ENCODE measurements at places on chromosomes 1 and 21.

DNA sequence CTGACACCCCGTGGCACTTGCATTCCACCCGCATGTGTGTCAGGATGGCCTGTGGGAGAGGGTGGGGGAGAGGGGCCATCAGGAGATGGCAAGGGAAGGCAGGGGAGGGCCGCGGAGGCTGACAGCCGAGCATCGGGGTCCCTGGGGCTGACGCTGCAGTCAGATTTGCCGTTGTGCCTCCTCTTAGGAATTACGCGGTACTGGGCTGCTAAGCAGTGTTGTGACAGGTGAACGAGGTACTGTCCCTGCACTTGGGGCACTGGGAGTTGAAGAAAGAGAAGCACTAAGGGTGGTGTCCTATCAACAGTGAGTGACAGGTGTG, 22.5 kb downstream of the WNT4 start:
- DNase-seq: no peak

DNA sequence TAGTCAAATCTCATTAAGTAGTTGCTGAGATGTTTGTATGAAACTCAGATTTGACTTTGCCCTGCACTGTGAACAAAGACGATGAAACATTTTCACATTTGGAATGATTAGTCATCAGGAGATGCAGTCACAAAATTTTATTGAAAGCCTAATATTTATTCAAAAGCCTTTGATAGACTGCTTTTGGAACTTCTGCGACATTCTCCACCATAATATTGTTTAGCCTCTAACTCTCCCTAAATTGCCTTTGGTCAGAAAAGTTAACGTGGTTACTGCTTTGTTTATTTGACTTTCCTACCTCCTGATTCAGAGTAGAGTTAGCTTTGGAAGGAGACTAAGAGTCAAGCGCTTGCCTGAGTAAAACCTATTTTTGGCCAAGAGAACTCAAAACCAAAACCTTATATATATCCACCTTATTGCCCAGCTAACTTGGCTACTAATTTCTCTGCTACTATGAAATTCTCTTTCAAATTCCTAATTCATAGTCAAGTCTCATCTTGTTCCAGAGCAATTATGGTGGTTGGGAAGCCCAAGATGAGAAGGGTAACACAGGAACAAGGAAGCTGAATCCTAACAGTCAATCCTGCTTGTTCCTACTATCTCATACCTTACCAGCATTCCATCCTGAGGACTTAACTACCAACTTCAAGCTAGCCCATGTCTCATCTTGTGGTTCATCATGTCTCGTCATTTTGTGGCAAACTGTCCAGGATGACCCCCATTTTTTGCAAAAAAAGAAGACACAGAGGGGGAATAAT, 429.6 kb downstream of the USP25 start:
- no peak for DNase-seq

- DNase-seq: no peak
Measured at GRCh38 chr1:166927701-166928100, 47.6 kb downstream of the ILDR2 start.

DNA sequence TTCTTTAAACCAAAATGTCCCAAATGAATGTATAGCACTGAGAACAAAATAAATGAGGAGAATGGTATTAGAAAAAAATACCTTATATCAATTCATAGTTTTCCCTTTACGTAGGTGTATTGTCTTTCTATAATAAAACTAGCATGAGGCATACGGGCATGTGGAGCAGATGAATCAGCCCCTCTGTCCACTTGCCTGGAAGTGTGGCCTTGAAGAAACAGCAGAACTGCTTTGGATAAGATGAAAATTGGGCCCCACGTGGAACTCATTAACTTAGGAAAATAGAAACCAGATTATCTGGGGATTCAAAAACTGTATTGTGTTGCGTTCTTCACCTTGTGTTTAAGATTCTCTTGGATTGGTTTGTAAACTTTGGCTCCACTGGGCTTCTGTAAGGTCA, 356.8 kb upstream of the B3GALT2 start:
- peak; percentile 15 for DNase-seq

GRCh38 chr1:95551201-95551600, 317.2 kb downstream of the RWDD3 start:
- DNase-seq: no peak

DNA sequence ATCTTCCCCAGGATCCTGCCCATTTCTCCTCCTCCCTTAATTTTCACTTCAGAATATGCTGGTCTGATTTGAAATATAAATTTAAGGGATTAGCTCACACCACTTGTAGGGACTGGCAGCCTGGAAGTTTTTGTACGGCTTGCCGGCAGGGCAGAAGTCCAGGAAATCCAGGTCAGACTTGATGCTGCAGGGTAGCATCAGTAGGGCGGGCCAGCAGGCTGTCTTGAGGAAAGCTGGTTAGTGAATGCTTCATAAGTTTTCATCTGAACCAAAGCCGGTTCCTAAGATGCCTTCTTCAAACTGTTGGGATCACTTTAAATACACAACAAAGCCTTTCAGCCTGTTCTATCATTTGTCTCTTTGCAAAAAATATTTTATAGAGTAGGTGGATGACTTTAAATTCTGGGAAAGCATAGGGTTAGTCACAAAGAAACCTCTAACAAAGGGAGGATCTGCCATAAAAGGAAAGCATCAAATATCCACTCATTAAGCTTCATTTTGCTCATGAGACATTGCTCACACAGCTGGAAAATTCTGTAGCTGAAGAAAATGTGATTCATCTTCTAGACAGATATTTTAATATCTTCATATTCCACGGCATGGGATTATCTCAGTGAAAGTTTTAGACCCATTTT, 90.7 kb upstream of the GFI1 start:
- peak; percentile 54 for DNase-seq

DNA sequence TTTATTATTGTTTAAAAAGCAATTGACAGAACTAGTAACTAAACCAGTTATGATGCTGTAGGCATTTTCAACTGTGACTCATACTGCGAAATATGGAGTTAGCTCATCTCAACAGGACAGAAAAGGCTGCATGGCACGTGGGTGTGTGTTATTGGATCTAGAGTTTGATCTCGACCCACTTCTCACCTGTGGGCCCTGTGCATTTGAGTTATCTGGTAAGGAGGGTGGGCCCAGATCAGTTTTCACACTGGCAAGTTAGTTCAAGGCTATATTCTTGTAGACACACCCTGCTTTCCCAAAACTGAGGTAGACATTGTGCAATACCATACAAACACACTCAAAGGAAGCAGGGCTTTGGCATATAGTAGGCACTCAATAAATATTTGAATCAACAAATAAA, 71.3 kb upstream of the PRDX6 start:
- DNase-seq: peak; percentile 68

Data from AG10803 (cell line).